COR-L47 (cell line): ENCODE measurements at places on chromosomes 1 and 21.

DNA sequence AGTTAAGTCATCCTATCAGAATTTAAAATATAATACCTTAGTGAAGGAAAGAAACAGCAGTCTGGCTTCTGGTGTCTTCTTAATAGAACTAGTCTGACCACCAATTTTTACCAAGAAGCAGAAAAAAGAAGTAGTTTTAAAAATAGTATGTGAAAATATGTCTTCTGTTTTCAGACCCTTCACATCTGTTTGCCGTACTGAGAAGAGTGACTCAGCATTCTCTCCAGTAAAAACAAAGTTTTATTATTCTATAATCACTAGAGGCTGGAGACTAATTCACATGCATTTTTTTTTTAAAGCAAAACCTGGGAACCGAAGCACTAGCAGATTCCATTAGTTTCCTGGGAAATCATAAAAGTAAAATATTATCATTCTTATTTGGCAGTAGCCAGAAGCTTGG is 163.8 kb downstream of the COL24A1 start:
- DNase-seq = no peak

DNA sequence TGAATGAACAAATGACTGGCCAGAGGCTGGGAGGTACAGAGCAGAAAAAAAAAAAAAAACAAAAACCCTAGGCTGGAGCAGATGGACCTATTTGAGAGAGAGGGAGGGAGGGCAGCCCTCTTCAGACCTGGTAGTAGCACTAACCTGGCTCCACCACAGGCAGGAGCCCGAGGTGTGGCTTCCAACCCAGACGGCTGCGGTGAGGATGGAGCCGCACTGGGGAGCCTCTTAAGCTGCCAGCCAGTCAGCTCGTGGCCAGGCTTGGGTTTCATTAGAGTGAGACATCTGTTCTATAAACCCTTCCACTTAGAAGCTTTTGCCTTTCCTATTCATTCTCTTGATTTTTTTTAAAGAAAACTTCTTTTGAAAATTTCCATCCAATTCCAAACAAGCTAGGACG is 16.8 kb downstream of the LGR6 start:
- DNase-seq = peak; percentile 44

- peak; percentile 57 for DNase-seq
Measured at GRCh38 chr1:118783095-118783758, 204.9 kb downstream of the TBX15 start.

DNA sequence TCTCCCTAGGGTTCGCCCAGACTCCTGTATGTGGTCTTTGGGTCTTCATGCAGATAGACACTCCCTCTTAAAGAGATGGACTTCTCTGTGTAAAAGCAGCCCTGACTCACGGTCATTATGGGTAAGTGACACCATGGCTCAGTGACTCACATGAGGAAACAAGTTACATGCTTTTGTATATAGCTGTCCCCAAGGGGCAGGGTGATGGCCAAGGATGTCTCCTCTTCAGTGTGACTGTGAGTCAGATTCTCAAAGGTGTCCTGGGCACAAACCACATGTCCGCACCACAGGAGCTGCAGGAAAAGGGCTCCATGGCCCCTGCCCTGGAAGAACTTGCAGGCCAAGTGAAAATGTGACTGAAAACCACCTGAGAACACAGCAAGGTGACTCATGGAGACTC is 380.4 kb downstream of the NPHP4 start:
- DNase-seq = no peak

GRCh38 chr1:157170677-157171515 is 32.7 kb upstream of the ETV3 start:
- peak; percentile 21 for DNase-seq

DNA sequence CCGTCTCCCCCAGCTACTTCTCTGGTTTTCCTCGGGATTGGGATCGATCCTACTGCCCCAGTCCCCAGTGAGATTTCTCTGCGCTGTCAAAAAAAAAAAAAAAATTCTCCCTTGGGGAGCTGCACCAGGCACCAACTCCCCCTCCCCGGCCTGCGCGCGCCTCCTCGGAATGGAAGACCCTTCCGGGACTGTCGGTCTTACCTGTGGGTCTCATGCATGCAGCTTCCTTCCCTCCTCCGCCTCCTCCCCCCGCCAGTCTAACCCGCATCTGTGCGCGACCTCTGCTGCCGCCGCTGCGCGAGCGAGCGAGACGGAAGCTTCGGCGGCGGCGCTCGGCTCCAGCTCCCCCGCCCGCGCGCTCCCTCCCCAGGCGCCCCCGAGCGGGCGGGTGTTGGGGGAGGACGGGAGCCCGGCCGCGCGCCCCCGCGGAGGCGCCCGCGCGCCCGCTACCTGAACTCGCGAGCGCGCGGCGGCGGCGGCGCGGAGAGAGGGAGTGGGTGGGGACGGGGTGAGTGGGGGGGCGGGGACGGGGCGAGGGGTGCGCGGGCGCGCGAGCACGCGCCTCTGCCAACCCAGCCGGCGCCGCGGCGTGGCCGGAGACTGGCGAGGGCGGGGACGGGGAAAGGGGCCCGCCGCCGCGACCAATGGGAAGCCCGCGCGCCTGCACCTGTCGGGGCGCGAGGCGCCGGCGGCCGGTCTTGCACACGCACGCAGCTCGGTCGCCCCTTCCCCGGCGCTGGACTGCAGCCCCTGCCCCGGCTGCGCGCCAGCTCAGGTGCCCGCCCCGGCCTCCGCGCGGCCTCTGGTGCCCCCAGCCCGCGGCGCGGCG is at the start of gene SUSD4:
SUSD4 (minus strand) TSS at position 321 of the 829 bp plus-strand sequence. CDS start 751 bp downstream, outside the sequence.
- DNase-seq = peak; percentile 79

DNA sequence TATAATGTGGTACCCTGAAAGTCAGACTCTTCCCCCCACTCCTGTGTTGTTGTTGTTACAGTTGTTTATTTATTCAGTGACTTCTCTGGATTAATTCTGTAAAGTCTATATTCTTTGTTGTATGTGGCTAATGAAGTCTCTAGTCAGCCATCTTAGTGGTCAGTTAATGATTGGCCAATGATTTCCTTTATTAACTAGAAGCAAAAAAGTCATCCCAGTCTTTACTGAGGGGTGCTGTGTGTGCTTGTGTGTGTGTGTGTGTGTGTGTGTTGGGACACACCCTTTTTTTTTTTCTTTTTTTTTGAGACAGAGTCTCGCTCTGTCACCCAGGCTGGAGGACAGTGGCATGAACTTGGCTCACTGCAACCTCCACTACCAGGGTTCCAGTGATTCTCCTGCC is 37.3 kb upstream of the HYI start:
- DNase-seq = no peak
